Stimulated activated CD4-positive, alpha-beta T cell treated with anti-CD3 and anti-CD28 coated beads, Interleukin-15, amount 100 ng/mL, for 24 hours (primary cell): ENCODE measurements at places on chromosomes 5 and 9.

DNA sequence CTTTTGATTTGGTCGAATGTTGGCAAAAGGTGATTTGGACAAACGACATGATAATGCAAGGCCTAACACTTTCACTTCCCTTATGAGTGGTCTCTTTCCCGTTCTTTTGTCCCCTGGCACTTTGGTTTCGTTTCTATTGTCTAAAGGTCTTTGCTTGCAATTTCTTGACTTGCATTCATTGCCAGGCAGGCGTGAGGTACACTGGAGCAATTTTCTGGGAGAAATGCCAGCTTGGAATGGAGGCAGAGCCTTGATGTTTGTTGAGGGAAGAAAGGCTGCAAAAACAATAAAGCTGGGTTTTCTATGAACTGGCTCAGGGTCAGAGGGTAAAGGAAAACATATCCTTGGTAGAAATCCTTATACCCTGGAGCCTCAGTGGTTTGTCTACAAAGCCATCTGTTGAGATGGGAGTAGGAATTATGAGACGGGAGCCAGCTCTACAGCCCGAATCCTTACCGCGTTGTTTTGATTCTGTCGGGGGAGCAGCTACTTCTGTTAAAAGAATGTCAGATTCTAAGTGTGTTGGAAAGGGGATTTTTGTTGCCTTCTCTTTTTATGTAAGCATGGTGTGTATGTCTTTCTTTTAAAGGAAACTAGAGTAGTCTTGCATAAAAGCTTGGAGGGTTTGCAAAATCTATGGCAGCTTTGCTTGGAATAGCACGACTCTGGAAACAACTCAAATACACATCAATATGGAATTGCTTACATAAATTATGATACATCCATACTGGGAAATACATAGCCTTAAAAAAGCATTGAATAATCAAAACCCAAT, 158.9 kb downstream of the RMI1 start:
- DNase-seq: no peak

- DNase-seq: no peak
These were observed 19.3 kb upstream of the APC start for GRCh38 chr5:112718344-112718743.

DNA sequence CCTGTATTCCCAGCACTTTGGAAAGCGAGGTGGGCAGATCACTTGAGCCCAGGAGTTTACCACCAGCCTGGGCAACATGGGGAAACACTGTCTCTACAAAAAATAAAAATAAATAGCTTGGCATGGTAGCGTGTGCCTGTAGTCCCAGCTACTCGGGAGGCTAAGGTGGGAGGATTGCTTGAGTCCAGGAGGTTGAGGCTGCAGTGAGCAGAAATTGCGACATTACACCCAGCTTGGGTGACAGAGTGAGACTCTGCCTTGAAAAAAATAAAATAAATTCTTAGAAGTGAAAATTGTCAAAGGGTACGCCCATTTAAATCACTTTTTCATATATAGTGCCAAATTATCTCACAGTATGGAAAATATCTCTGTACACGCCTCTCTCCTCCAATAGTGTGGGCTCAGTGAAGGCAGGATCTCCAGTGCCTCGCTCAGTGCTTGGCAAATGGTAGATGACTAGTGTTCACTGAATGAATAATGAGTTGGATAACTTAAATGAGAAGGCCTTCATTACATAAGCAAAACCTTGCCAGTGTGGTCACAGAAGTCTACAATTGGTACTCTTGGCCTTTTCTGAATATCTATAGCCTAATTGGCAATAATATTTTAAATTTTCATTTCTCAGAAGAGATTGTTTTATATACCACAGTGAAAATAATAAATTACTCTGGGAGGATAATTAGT, 9.4 kb upstream of the CCL28 start:
- DNase-seq: no peak

- DNase-seq: peak; percentile 83
These were observed at the start of gene CCNO for GRCh38 chr5:55232985-55233928. Gene CCNO, minus strand, starts transcription at chr5:55233608. Its CDS starts 85 bp downstream, at chr5:55233523.

DNA sequence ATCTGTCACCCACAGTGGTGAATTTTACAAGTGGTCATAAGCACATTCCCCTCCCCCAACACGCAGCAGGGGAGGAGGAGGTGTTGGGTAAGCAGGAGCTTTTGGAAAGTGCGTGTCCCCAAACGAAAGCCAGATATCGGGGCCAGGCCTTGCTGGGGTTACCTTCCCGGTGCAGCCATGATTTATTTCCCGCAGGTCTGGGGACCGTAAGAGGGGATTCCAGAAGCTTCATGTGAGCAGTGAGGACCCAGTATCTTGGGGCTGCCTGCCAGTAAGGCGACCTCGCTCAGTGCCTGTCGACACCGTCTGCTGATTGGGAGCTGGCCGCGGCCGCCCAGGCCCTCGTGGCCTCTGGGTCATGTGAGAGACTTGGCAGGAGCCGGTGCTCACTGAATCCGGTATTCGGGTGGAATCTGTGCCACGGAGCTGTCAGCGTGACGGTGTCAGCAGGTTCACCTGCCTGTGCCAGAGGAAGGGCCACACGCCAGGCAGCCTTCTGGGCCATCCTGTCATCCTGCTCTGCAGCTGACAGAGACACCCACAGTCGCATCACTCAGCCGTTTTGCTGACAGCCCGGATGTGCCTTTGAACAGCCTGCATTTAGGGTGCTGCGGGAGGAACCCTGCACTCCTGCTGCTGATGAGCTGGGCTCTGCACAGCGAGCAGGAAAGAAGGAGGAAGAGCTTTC, 37.3 kb downstream of the SEC61B start:
- peak; percentile 51 for DNase-seq

DNA sequence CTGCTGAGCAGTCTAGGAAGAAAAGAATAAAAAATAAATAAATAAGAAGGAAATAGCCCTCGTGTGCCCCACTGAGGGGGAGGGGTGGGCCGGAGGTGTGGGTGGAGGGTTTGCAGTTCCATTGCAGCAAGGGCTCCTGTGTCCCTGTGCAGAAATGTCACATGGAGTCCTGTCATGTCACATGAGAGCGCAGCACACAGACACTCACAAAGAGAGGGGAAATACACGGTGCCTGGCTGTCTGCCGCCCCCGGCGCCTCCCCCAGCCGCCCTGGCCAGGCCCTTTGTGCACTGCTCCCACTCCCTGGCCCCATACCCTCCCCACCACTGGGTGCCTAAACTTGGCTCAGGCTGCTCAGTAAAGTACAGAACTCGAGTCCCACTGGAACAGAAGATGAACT, 55.6 kb upstream of the SPTLC1 start:
- no peak for DNase-seq

- DNase-seq: no peak
These were observed 66.9 kb downstream of the RFX3 start for GRCh38 chr9:3458806-3459475.

DNA sequence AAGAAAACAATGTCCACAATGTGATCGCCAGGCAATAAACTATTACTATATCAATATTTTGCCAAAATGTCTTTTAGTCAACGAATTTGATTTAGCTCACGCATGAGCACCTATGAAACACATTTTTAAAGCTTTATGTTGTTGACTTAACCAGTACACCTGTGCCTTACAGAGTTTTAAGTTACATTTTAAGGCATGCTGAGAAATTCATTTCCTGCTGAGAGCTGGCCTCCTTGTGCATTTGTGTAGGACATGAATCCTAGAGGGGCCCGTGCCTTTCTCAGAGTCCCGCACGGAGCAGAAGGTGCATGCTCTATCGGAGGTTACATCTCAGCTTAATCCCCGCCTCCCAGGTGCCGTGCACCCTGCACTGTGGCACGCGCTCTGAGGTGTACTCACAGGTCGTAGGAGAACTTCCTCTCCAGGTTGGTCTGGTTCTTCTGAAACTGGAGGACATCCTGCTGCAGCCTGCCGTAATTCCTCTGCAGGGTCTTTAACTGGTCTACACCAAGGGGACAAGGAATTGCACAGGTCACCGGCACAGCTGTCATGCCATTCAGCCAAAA, 53.2 kb downstream of the GOLM1 start:
- DNase-seq: no peak

GRCh38 chr9:109319626-109320241, 1.1 kb downstream of the EPB41L4B start:
- DNase-seq: peak; percentile 16

GRCh38 chr9:21546949-21547348, 64.8 kb upstream of the IFNE start:
- DNase-seq: no peak
